ENCODE measurements at places on chromosomes 1 and 21.

DNA sequence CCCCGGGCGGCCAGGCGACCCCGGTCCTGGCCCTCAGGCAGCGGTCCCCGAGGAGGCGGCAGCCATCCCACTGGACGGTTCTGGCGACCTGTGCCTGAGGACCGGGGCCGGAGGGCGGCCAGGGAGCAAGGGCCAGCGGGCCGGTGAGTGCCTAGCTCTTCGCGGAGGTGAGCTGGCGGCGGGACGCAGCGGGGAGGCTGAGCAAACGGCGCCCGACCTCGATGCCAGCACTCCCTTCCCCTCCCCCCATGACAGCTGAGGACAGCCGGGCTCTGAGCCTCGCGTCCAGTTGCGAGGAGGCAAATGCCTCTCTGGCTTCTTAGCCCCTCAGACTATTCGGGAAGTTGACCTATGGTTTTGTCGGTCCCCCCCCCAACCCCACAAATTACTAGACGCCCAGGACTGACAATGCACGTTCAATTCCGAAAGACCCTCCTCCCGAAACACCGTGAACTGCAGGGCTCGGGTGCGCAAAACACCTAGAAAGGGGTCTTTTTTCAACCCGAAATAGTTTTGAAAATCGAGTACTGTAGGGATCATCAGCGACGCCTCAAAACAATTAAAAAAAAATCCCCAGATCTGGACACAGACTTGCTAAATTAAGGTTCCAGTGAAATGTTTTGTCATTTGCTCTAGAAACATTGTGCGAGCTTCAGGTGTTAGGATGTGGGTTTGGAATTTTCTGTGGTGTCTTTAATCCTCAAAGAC lies 8.3 kb downstream of the CDKN2C start:
- no peak for DNase-seq

DNA sequence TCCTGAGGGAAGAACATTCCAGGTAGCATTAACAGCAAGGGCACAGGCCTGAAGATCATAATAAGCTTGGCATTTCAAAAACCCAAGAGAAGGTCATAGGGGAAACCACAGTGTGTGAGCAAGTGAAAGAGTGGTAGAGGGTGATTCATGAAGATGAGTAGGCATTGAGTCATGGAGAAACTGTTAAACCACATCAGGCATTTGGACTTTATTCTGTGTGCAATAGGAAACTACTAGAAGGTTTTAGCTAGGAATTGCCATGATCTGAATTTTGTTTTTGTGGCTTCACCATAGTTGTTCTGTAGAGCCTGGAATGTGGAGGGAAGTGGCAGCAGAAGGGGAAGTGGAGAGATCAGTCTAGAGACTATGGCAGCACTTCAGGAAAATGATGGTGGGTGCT lies 359.0 kb upstream of the PTBP2 start:
- DNase-seq = peak; percentile 72

GRCh38 chr1:233326319-233326718 lies 1.2 kb upstream of the MAP3K21 start:
- DNase-seq = no peak

GRCh38 chr1:234891427-234891826 lies 237.2 kb downstream of the TOMM20 start:
- no peak for DNase-seq

DNA sequence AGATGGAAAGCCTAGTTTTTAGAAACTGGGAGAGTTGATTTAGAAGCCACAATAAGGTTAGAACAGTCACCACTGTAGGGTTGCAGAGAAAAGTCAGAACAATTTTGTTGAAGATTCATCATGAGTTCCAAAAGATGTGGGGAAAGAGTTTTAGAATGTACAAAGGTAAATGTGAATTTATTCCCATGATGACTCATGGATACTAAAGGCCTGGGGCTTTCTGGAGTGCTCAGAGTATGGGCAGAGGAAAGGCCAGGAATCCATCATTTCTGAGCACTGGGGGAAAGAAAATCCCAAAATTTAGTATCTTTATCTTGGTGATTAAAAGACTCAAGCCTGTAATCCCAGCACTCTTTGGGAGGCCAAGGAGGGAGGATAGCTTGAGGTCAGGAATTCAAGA lies 17.8 kb downstream of the YBX1 start:
- DNase-seq = no peak

DNA sequence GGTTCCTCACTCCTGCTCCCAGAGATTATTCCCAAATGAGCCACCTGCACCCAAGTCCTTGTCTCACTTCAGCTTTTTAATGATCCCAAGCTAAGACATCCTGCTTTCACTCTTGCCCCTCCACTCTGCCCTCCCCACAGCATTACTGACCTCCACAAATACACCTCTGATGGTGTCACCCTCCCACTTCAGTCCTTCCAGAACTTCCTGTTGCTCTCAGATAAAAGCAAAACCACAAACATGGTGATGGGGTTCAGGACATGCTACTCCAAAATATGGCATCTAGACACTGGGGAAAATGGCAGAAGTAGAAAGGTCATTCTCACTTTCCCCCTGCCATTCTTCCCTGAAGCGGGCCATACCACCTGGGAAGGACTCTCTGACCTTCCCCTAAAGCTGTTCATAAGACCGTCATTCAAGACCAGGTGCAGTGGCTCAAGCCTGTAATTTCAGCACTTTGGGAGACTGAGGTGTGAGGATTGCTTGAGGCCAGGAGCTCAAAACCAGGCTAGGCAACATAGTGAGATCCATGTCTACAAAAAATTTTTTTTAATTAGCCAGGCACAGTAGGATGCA lies 65.8 kb upstream of the KLHDC7A start:
- DNase-seq = no peak

DNA sequence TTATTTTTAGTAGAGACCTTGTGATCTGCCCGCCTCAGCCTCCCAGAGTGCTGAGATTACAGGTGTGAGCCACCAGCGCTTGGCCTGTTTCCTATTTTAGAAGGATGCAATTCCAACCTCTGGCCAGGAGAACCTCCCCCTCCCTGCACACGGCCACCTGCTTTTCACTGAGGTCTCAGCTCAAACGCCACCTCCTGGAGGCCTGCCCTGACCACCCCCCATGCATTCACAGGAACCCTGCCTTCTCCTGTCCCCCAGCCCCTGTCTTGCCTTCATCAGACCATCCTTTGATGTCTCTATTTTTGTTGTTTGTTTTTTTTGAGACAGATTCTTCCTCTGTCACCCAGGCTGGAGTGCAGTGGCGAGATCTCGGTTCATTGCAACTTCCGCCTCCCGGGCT lies 2.3 kb downstream of the SRM start:
- DNase-seq = no peak

DNA sequence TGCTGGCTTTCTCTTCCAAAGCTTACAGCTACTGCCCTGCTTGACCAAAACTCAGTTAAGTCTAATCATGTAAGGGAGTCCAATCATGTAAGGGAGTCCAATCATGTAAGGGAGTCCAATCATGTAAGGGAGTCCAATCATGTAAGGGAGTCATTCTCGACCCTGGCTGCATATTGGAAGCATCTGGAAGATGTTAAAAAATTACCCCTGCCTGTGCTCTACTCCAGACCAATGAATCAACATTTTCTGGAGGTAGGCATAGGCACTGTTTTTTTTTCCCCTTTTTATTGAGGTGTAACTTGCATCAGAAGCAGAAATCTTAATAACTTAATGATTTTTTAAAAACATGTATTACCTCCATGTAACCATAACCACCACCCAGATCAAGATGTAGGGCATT lies 9.4 kb downstream of the PIGP start:
- no peak for DNase-seq

GRCh38 chr1:203524152-203524551 lies 30.2 kb downstream of the OPTC start:
- no peak for DNase-seq
